ENCODE measurements at places on chromosomes 7 and 10.

GRCh38 chr10:62594093-62594520, 210.4 kb upstream of the ADO start:
- no peak for DNase-seq

DNA sequence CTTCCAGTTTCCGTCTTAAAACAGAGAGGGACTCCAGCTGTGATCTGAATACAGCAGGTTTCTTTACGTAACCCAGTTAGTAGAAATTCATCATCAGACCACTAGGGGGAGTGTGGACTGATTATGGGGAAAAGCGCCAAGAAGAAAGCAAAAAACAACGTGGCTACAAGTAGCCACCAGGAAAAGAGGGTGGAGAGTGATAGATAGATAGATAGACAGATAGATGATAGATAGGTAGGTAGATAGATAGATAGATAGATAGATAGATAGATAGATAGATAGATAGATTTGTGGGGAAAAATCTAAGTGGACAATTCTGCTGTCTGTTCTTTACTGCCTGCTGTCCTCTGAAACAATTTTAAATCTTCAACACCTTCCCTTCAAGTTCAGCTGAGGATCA, 12.7 kb upstream of the AKR1B10 start:
- no peak for DNase-seq

DNA sequence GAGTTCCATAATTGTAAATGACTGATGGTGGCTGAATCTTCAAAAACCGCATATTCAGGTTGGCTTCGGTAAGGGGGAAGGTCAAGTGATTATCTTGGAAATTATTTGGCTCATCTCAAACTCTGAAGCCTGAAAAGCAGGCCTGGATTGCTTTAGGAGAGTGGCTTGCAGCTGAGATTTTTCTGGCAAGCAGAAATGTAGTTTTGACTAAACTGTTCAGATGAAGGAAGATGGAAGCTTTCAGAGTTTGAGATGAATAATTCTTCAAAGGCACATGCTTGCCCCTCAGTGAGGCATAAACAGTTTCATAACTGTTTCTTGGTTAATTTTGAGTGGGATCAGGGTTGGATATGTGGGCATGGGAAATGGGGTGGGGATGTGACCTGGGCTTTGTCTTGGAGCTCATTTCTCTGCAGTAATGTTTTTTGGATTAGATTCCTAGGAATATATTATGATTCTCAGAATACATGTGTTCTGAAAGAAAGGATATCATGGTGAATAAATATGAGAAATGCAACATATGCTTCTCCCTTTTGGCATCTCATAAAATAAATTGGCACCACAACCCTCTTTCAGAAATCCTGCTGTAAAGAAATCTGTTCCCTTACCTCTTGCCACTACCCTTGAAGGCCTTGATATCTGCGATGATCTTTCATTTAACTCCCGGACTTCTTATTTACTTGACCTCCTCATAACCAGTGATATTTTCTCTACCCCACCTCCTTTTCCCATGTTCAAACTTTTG, 469.2 kb downstream of the ADRA2A start:
- no peak for DNase-seq

DNA sequence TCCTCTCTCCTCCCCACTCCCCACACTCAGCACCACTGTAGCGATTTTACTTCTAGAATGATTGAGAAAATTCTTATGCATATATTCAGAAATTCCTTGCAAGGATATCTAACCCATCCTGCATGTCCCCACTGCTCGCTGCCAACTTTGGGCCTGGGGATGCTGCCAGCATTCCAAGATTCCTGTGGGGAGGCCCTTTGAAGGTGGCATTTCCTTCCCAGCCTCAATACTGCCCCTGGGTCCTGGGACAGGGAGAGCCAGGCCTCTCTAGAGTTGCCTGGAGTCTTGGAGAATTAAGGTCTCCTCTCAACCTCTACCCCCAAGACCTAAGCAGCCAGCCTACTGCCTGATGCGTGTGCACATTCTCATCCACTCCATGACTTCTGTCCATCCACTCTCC, 303.5 kb downstream of the NEBL start:
- DNase-seq: no peak

DNA sequence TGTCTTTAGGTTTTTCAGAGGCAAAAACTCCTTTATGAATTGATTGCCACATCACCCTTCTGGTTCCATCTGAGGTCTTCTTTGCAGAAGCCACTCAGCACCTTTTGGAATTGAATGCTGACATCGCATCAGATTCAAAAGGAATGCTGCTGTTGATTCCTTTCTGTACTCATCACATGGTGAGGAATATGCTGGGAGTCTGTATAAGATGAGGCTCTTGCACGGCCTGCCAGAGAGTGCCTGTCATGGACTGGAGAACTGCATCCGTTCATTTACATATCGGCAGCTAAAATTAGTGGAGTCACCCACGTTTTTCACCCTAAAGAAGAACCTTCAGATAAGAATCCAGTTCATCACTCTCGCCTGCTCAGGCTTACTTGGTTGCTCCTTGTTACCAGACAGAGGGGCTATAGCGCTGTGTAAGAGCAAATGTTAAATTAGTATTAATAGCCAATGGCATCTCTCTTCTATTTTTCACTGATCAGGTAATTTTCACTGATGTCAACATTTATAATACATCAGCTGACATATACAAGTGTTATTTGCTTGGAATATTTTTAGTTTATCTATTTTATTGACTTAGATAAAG, 14.3 kb downstream of the NRG3 start:
- no peak for DNase-seq

- DNase-seq: no peak
Observed at GRCh38 chr10:34768261-34768971, 46.7 kb downstream of the PARD3 start.

GRCh38 chr10:30058570-30059132, 735 bp downstream of the JCAD start:
- no peak for DNase-seq

- DNase-seq: no peak
Observed at GRCh38 chr10:5654218-5654755, 12.1 kb downstream of the ASB13 start.

DNA sequence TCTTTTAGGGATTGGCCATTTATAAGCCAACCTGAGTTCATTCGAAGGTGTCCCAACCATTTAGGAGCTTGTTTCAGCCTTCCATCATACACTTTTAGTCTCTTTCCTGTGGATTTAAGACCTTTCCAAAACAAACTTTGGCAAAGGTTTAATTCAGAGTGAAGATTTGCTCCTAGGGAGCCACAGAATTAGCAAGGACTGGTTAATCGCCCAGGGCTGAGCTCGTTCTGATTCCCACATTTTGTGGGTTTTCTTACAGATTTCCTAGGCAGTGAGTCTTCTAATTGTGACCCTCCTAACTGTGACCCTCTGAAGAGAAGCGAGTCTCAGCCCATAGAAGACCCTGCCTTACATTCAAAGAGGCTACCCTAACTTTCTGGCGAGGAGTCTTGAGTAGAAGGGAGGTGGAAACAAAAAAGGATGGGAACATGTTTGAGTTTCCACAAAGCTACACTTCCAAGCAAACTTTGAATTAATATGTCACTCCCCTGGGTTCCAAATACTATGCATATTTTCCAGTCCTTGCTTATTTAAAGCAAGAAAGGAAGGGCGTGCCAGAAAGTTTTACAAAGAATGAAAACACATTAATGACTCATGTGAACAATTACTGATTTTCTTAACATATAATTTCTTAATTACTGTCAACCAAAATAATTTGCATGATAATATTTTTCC, 118.3 kb downstream of the ARID5B start:
- DNase-seq: no peak

- DNase-seq: no peak
Observed at GRCh38 chr10:67086327-67087134, 160.7 kb downstream of the LRRTM3 start.

DNA sequence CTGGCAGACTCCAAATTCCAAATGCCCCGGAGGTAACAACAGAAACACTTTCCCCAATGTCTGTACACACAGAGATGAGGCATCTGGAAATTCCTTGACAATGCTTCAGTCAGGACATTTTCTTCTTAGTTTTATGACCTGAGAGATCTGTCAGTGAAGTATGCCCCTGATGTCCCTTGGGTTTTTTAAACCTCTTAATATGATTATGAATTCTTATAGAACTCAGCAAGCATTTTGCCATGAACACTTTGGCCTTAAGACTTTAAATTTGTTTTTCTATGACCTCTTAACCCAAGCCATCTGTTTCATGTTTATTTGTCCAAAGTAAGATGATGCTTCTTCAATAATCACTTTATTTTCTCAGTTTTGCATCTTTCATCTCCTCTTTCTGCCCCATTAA, 1206.2 kb downstream of the GATA3 start:
- no peak for DNase-seq

DNA sequence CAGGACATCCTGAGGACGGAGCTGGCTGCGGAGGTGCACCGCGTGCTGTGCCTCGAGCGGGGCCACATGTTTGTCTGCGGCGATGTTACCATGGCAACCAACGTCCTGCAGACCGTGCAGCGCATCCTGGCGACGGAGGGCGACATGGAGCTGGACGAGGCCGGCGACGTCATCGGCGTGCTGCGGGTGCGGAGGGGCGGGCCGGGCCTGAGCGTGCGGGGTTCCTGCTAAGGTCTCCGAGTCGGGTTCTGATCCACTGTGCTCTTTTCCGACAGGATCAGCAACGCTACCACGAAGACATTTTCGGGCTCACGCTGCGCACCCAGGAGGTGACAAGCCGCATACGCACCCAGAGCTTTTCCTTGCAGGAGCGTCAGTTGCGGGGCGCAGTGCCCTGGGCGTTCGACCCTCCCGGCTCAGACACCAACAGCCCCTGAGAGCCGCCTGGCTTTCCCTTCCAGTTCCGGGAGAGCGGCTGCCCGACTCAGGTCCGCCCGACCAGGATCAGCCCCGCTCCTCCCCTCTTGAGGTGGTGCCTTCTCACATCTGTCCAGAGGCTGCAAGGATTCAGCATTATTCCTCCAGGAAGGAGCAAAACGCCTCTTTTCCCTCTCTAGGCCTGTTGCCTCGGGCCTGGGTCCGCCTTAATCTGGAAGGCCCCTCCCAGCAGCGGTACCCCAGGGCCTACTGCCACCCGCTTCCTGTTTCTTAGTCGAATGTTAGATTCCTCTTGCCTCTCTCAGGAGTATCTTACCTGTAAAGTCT, 10.4 kb downstream of the ATG9B start:
- no peak for DNase-seq

- no peak for DNase-seq
Observed at GRCh38 chr10:71717551-71717951, 2.0 kb downstream of the C10orf105 start.

- no peak for DNase-seq
Observed at GRCh38 chr7:106170651-106171050, 58.5 kb upstream of the SYPL1 start.

- DNase-seq: no peak
Observed at GRCh38 chr7:13851736-13852135, 137.7 kb downstream of the ETV1 start.

DNA sequence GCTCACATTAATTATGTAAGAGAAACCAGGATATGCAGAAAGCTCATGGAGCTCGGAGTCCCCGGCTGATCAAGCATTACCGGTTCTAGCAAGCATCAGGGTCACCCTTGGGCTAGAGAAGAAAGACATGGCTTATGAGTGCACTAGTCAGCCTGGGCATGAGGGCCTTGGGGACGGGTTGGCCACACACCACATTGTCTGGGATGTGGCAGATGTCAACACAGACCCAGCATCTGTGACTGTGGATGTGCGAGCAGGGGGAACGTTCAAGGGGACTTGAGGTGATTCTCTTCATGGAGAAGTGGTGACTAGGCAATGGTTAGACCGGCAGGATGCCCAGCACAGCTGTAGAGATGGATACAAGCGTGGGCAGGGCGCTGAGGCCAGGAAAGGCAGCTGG, 13.7 kb downstream of the ZMIZ2 start:
- no peak for DNase-seq
